ENCODE measurements at places on chromosomes 3 and 15. TPM values are rescaled to one million over a fixed set of nuclear protein-coding genes. Genes with fewer than 3 reads are reported as not detected.

DNA sequence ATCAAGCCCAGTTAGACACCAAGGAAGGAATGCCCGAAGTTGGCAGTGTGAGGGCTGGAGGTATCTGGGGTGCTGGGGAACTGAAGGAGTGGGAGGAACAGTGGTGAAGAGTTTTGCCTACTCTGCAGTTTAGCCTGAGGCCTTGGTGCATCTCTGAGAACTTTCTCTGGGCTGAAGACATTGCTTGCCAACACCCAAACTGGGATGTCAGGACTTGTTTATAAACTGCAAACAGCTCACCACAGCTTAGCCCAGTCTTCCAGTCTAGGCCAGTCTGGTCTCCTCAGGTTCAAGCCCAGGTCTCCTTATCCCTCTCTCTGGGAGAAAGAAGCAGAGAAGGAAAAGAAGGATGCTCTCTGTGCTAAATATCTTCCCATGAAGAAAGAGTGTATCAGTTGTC lies 68.0 kb upstream of the BOC start:
- no peak for DNase-seq

DNA sequence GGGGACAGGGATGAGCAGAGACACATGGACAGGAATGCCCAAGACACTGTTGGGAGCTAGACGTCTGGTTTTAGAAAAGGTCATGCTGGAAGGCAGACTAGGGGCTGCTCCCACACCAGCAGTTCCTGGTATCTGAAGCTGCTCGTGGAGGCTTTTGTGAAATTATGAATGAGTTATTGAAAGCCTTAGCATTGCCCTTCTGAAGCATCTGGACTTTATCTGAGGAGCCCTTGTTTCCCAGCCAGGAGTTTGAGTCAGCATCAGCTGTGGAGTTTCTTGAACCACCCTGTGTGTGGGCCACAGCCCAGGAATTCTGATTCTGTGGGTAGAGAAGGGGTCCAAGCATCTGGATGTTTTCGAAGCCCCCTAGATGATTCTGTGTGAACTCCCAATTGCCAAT lies 258.7 kb downstream of the SLCO3A1 start:
- peak; percentile 30 for DNase-seq

Gene CHRNA7
- 2.9 TPM for polyA plus RNA-seq

GRCh38 chr15:52870015-52870414 lies 79.9 kb upstream of the ONECUT1 start:
- DNase-seq: no peak

Gene SEMA3B
- polyA plus RNA-seq: 35.7 TPM

Gene THPO
- 1.9 TPM for polyA plus RNA-seq
